ENCODE measurements at places on chromosomes 12 and 14.

DNA sequence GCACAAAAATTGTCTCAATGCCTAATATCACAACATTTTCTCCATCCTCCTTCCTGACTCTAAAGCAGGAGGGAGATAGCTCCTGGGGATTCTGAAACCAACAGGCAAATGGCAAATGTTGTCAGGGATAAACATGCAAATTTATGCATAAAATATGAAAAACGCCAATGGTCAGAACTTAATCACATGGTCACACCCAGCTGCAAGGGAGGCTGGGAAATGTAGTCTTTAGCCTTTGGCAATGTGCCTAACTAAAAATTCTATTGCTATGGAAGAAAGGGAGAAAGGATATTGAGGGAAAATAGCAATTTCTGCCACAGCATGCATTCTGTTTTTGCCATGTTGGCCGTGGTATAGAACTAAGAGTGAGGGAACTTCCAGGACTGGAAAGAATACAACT lies 11.7 kb upstream of the OASL start:
- no peak for DNase-seq

GRCh38 chr12:106436164-106436563 lies 78.6 kb downstream of the POLR3B start:
- no peak for DNase-seq

GRCh38 chr14:101582294-101582693 lies 21.0 kb downstream of the DIO3 start:
- DNase-seq: no peak

- no peak for DNase-seq
Observed at GRCh38 chr14:101713621-101714349, 47.7 kb upstream of the PPP2R5C start.

GRCh38 chr12:125491553-125491952 lies 426.3 kb downstream of the AACS start:
- no peak for DNase-seq

DNA sequence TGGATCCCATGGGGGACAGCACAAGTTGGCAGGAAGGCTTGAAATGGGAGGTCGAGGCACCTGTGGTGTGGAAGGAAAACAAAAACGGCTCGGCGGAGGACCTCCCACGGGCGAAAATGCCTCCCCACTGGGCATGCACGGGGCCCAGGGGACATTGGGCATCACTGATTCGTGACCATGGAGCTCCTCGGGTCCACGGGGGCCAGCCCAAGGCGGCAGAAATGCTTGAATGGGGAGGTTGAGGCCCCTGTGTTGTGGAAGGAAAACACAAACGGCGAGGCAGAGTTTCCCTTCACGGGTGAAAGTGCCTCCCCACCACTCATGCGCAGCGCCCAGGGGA lies 376.0 kb downstream of the ALG10 start:
- DNase-seq: peak; percentile 1

GRCh38 chr14:96129128-96129736 lies 75.4 kb upstream of the BDKRB2 start:
- no peak for DNase-seq

DNA sequence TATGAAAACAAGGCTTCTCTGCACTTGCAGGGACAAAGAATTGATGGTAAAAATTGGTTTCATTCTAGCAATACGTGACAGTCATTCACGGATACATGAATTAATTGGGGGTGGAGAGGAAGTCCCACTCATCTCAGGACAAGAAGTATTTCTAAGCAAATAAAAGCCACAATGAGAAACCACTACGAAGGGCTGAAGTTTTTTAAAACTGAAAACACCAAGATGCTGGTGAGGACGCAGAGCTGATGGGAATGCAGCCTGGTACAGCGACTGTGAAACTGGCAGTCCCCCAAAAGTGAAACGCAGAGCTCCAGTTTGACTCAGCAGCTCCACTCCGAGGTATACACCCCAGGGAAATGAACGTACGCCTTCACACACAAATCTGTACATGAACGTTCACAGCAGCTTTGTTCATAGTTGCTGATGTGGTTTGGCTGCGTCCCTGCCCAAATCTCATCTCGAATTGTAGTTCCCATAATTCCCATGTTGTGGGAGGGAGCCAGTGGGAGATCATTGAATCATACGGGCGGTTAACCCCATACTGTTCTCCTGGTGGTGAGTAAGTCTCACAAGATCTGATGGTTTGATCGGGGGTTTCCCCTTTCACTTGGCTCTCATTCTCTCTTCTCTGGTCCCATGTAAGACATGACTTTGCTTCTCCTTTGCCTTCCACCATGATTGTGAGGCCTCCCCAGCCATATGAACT lies 89.0 kb downstream of the SCARB1 start:
- no peak for DNase-seq

GRCh38 chr12:27123642-27124041 lies 41.3 kb upstream of the C12orf71 start:
- no peak for DNase-seq

- no peak for DNase-seq
Observed at GRCh38 chr14:39291701-39292100, 58.0 kb downstream of the MIA2 start.

GRCh38 chr12:94172031-94172430 lies 23.7 kb downstream of the PLXNC1 start:
- no peak for DNase-seq

GRCh38 chr12:4984344-4984743 lies 59.3 kb upstream of the KCNA5 start:
- DNase-seq: no peak

DNA sequence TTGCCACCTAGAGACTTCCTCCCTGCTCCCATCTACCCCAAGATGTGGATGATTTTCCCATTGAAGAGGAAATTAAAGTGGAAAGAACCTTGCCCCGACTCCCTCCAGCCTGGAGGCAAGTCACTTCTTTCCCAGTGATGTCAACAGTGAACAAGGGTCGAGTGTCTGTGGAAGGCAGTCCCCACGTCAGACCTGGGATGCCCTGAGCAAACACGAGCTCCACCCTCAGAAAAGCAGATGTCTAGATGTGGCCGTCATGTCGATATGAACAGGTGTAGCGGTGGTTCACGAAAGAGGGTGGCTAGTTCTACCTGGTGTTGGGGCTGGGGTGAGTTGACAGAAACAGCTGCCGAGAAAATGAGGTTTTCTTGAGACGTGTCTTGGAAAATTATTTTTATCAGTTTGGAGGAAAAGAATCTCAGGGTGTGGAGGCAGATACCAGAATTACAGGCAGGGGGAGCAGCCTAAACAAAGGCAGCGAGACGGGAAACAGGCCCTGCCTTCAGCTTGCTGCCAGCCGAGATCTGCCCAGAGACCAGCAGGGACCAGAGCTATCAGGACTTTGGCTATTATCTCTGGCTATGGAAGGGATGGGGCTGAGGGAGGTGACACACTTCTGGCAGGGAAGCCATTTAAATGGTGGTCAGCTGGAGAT lies 25.9 kb downstream of the SYNDIG1L start:
- DNase-seq: no peak

DNA sequence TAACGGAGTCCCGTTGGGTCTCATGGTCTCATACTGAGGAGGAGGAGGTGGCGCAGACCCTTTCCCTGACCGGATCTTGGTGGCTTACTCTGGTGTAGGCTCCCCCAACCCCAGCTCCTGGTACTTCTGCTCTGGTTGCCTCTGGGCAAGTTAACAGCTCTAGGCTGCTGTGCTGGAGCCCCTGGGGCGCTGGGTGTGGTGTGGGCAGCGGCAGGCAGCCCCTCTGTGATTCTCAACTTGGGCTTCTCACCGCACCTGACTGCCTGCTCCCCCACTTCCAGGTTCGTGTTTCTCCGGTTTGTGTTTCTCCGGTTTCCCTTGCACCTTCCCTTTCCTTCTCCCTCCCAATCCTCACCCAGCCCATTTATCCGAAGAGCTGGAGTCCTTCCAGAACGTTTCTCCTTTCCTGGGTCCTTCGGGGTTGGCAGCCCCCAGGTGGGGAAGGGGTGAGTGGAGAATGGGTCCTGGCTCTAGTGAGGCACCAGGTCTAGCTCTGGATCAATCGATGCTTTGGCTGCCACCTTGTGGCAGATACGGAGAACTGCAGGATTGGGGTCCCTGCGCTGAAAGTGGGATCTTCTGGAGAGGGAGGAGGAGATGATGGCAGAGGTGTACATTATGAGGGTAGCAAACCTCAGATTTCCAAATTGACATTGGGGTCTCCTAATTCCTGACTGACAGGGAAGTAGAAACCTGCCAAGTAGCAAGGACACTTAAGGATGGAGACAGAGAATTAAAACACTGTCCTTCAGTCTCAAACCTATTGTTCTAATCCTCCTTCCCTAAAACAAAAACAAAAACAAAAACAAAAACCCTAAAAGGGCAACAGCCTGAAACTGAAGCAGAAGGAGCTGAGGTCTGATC lies 8.3 kb downstream of the CISTR start:
- peak; percentile 72 for DNase-seq

GRCh38 chr14:45089813-45090212 lies 5.9 kb downstream of the PRPF39 start:
- DNase-seq: no peak

- no peak for DNase-seq
Observed at GRCh38 chr12:90390947-90391346, 564.0 kb downstream of the CCER1 start.

GRCh38 chr14:68886109-68886434 lies 93.0 kb downstream of the ACTN1 start:
- DNase-seq: no peak

DNA sequence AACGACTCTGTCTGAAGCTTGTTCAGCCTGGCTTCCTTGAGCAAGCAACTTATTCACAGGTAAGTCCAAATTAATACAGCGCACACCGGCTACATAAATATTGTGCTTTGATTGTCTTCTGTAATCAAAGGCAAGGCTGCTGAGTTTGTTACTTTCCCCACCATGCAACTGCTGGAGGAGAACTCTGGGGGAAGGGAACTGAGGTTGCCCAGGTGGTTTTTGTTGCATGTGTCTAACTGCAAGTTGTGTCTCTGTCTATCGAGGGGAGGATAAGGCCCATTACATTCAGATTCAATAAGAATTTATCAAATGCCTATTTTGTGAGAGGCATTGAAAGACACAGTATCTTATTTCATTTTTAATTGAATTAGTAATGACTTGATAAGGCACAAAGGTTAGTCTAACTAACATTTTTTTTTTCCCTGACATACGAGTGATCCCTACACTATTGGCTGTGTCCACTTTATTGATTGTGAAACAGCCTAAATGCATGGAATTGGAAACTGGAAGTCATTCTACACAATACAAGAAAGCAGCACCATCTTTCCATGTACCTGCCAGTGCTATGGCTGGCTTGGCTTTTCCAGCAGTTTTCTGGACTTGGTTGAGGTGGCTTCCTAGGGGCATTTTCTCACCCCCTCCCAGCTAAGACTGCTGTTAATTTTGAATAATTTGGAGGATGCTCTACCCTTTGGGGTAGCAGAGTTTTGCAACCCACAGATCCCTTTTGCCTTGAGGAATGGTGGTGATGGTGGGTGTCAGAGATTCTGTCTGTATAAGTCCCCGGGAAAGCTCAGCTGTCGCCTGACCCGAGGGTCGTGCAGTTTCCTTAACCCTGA lies 951 bp upstream of the CHST11 start:
- DNase-seq: no peak

GRCh38 chr14:41604721-41605531 lies 1.8 kb upstream of the LRFN5 start:
- peak; percentile 87 for DNase-seq

- DNase-seq: no peak
Observed at GRCh38 chr12:124640056-124640455, 72.6 kb upstream of the NCOR2 start.

GRCh38 chr14:100015251-100015655 lies 50.0 kb upstream of the EVL start:
- no peak for DNase-seq
